Activated CD4-positive, alpha-beta T cell treated with anti-CD3 and anti-CD28 coated beads, Interleukin-2, amount 50 U/mL, for 1 hour (primary cell): ENCODE measurements at places on chromosomes 5 and 9.

GRCh38 chr5:111511174-111511830, 1.0 kb downstream of the STARD4 start:
- DNase-seq: no peak

DNA sequence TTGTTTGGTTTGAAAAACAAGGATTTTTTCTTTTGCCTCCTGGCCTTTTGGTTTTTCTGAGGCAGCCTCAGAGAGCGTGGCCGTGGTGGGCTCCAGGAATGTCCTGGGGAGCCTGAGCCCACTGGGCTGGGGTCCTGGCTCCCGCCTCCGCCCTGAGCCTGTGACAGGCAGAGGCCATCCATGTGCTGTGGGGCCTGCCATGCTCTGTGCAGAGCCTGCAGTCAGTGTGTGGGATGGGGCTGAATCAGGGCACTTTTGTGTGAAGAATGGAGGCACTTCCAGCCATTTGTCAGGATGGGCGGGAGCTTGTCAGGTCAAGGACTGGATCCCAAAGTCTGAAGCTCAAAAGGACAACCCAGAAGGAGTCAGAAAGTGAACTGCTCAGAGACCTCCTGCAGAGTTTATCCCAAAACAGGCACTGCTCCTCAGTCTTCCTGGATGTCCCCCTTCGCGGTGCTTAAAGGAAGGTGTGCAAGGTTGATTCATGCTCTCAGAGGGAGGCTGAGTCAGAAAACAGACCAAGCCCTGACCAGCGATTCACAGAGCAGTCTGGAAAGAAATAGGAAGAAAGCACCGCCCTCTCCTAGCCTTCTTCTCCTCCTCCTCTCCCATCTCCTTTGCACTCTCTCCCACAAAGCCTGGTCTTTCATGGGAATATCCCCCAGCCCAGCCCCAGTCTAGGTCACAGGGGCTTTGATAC, 53.2 kb downstream of the MVB12B start:
- no peak for DNase-seq

- DNase-seq: no peak
Measured at GRCh38 chr9:89505911-89506310, 8.0 kb upstream of the SEMA4D start.

DNA sequence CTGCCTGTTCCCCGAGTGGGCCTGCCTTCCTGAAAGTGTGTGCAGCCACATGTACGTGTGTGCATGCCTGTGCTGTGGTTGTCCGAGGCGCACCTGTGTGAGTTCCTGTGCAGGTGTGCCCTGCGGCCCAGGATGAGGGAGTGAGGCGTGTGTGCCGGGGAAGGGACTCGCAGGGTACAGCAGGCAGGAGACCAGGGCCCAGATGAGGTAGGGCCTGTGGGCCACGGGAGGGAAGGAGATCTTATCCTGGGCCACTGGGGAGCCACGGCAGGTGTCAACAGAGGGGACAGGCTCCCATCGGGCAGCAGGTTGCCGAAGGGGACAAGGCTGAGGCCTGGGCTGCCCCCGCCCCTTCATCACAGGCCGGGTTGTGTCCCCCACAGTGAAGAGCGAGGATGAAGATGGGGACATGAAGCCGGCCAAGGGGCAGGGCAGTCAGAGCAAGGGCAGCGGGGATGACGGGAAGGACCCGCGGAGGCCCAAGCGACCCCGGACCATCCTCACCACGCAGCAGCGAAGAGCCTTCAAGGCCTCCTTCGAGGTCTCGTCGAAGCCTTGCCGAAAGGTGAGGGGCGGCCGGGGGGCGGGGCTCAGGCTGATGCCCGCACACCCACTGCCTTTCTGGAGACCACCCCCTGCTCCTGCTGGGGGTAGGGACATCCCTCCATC, 79.2 kb downstream of the LMX1B start:
- no peak for DNase-seq

- DNase-seq: no peak
Measured at GRCh38 chr9:98698856-98699255, 9.9 kb downstream of the GABBR2 start.

GRCh38 chr5:163809473-163809872, 304.1 kb downstream of the MAT2B start:
- DNase-seq: no peak

GRCh38 chr5:80151890-80152289, 104.0 kb downstream of the SERINC5 start:
- no peak for DNase-seq

GRCh38 chr9:132744881-132745755, 74.9 kb downstream of the GTF3C4 start:
- DNase-seq: no peak

DNA sequence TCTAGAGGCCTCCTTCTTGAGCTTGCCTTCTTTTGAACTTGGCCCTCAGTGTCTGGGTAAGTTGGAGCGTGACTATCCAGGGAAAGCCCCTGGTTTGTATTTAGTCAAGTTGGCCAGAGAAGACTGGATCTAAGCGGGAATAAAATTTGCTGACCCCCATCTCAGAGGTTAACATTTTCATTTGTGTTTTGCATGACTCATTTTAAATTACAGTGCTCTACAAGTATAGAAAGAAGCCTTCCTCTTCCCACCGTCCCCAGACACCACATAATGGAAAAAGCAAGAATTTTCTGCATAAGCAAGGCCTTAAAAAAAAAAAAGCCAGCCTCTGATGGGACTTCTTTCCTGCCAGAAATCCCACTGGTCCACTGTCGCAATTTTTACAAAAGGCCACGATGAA, 27.2 kb downstream of the PIK3R1 start:
- no peak for DNase-seq

GRCh38 chr5:34706084-34706483, 50.0 kb downstream of the RAI14 start:
- DNase-seq: no peak

DNA sequence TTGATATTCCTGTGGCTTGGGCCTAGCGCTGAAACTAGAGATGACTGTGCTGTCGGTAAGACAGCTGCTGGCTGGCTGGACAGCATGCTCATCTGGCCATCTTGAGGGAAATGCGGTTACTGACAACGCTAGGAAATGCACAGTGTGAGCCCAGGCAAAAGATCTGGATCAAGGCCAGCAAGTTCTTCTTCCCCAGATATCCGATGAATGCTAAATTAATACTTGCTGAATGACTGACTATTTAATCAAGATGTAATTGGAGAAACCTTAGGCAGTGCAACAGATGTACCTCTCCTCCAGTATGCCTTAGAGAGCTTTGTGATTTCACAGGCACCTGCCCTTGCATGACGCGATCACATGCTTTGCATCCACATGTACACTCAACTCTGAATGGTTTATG, 659.1 kb downstream of the EFNA5 start:
- DNase-seq: no peak

DNA sequence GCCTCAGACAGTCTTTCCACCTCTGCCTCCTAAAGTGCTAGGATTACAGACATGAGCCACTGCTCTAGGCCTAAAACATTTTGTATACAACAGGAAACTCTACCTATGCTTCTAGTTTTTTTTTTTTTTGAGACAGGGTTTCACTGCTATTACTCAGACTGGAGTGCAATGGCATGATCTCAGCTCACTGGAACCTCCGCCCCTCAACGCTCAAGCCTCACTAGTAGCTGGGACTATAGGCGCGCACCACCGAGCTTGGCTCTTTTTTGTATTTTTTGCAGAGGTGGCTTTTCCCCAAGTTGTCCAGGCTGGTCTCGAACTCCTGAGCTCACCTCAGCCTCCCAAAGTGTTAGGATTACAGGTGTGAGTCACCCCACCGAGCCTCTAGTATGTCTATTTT, 5.4 kb downstream of the HSPA9 start:
- no peak for DNase-seq

DNA sequence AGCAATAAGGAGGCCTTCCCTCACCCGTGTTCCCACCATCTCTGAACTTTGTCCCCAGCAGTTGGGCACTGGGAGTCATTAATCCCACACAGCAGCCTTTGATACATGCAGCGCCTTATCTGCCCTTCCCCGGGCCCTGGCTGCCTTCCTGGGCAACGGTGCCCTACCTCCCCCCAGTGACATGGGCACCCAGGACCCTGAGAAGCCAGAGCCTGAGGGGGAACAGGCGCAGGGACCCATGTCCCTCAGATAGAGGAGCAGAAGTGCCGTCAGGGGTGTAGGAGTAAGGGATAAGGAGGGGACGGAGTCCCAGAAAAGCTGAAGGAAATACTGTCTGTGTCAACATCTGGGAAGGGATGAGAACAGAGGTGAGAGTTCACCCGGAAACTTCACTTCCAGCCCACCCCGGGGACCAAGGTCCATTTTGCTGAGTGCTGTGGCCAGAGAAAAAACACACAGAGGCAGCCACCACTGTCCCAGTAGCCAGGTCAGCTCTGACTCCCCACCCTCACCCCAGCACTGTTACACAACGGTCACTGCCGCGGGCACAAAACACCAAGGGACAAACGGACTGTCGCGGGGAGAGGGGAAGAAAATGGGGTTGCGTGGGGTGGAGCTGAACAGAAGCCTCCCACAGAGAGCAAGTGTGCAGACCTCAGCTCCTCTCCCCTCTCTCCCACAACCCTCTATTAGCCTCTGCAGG, 3.8 kb downstream of the PCDH1 start:
- DNase-seq: no peak

GRCh38 chr5:43482490-43483297, 971 bp downstream of the TMEM267 start:
- DNase-seq: no peak

- no peak for DNase-seq
Measured at GRCh38 chr9:69176471-69177171, 2.5 kb downstream of the TJP2 start.

GRCh38 chr9:6581253-6581652, 64.3 kb downstream of the GLDC start:
- no peak for DNase-seq

- no peak for DNase-seq
Measured at GRCh38 chr9:98726735-98727134, 18.0 kb upstream of the GABBR2 start.

GRCh38 chr9:70525519-70525918, 111.1 kb upstream of the KLF9 start:
- no peak for DNase-seq

- no peak for DNase-seq
Measured at GRCh38 chr5:88885002-88885401, 2.0 kb upstream of the MEF2C start.

- no peak for DNase-seq
Measured at GRCh38 chr9:129620669-129621295, at the start of gene C9orf50. C9orf50 (minus strand) TSS chr9:129621101; CDS start chr9:129620574, 527 bp downstream.

- no peak for DNase-seq
Measured at GRCh38 chr9:88084357-88085183, 53.7 kb downstream of the SPATA31C2 start.

DNA sequence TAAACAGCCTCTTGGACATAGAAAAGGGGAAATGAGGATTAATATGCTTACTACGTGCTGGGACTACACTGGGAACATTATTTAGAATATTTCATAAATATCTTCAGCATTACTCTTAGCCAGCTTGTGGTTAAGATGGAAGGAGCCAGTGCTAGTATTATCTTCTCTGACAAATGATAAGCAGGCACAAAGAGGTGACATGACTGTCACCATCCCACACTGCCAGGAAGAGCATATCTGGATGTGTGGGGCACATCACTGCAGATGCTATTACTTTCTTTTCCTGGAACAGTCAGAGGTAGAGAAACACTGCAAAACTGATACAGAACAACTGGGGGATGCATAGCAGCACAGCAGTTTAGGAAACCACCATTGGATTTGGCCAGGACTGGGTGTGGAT, 281.0 kb upstream of the TNC start:
- no peak for DNase-seq

- no peak for DNase-seq
Measured at GRCh38 chr9:26813247-26813646, 79.4 kb downstream of the CAAP1 start.

GRCh38 chr5:150605546-150605945, 34.9 kb upstream of the SYNPO start:
- DNase-seq: no peak

GRCh38 chr9:133073086-133074014, 11.6 kb downstream of the CEL start:
- DNase-seq: no peak

GRCh38 chr5:15785531-15785981, 285.6 kb downstream of the FBXL7 start:
- no peak for DNase-seq

DNA sequence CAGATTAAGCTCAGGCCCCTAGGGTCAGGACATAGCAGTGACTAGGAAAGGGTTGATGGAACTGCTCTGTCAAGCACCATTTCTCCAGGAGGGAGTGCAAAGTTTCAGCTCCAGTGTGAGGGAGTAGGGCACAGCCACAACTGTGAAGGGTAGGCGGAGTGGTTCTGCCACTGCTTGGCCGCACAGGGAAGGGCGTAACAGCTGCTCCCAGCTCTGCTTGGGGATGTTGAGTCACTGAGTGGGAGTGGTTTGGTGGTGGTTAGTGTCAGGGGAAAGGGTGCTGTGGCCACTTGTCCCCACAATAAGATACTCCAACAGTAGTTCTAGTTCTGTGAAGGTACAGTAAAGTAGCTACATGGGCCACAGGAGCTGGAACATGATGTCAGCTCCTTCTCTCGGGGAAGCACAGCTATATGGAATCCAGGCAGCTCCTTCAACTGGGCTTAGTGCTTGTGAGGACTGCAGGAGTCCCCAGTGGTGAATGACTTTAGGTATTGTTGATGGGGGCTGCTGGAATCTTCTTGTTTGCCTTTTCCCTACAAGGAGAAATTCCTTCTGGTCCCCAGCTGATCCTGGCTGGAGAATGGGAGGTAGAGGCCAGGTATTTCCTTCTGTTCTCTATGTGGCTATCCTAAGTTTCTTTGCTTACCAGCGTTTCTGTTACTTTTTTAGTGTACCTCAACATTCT, 314.5 kb downstream of the SPATA31D1 start:
- DNase-seq: no peak

DNA sequence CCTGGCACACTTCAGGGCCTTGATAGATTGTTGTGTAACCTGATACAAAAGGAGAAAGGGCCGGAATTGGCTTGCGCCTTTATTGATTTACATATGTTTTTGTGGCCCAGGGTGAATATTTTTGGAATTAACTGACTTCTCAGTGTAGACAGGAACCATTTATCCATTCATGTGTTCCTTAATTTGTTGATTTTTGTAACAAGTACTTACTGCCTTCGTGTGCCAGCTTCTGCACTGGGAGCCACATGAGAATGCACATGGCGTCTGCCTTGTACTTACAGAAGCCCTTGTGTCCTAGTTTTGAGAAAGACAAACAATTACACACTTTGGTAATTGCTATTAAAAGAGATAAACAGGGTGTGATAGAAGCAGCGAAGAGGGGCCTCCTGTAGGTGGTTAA, 26.4 kb downstream of the EHMT1 start:
- no peak for DNase-seq
